ENCODE measurements at places on chromosomes 1 and 21.

DNA sequence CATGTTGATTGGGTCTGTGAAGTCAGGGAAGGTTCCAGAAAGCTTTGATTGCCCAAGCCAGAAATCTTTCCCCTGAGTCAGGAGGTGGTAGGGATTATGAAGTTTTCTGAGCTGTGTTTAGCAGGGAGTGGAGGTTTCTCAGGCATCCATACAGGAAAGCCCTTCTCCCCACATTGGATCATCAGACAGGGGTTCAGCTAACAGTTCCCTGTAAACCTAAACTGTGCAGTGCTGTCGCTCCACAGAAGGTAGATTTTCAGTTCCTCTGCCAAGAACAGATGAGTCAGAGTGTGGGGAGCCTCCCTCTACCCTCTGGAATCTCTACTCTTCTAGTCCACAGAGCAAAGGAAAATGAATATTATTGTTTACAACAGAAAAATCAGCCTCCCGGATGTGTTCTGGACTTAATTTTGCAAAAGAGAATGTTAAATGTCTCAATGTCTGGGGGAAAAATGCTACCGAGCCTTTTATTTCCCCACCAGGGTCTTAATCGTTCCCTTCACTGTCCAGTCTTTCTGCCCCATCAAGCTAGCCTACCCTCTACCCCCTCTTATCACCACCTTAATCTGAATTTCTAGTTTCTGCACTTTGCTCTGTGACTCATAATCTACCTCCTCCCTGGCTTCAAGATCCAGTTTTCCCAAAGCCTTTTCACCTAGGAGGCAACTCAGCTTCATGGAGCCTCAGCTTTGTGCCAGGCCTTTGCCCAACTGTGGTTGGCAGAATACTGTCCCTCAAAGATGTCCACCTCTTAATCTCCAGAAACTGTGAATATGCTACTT is 355.6 kb downstream of the PRDM2 start:
- DNase-seq, result no peak

DNA sequence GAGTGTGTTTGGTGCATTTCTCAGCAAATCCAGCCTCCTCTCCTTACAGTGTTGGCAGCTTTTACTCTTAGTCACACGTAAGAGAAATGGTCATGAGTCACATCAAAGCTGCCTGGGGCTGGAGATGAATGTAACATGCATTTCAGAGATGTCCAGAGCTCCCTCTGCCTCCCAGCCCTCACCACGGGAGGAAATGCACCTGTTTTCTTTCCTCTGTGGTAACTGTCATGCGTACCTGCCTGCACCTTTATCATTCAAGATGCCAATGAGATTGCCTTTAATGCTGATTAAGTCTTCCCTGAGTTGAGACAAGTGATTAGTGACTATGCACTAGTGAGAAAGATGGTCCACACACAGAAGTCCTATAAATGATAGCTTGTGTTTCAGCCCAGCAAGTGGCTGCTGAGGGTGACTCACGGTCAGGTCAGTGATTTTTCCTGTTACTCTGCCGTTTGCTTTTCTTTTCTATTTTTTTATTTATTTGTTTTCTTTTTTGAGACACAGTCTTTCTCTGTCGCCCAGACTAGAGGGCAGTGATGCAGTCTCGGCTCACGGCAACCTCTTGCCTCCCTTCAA is 277.3 kb upstream of the FMN2 start:
- DNase-seq, result peak; percentile 55

GRCh38 chr1:40944841-40945430 is 34.6 kb upstream of the CTPS1 start:
- DNase-seq, result no peak

DNA sequence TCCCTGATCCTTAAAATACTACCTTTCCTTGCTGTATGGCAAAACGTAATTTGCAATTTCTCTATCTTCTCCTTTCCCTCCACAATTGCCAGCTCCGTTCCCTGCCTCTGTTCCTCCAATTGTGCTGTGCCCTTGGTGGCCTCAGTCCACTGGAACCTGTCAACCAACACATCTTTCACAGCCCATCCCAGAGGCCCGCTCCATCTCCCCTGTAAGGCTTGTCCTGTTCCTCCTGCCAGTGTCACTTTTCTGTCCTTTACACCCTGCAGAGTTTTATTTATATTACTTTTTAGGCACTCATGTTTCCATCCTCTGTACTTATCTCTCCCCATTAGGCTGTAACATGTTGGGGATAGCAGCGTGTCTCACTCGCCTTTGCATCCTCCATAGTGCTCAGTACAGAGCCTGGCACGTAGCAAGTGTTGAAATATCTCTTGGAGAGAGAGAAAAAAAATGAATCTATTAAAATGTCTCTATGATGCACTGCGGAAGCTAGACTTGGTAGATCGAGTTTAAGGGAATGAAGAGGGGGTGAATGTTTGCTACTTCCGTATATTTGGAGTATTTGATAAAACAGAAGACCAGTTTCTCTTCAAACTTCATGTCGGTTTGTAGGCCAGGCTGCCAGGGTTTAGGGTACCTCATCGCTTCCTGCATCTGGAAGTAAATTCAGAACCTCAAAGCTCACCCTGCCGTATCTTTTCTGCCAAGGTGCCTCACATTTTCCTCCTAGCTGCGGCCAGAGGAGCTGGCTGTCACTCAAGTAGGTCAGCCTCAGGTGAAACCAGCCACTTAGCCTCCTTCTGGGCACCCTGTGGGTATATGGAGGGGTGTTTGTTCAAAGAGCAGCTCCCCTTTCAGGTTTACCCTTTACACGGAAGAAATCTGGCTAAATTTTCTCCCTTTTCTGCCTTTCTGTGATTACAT is 303.8 kb downstream of the TM2D1 start:
- DNase-seq, result no peak

DNA sequence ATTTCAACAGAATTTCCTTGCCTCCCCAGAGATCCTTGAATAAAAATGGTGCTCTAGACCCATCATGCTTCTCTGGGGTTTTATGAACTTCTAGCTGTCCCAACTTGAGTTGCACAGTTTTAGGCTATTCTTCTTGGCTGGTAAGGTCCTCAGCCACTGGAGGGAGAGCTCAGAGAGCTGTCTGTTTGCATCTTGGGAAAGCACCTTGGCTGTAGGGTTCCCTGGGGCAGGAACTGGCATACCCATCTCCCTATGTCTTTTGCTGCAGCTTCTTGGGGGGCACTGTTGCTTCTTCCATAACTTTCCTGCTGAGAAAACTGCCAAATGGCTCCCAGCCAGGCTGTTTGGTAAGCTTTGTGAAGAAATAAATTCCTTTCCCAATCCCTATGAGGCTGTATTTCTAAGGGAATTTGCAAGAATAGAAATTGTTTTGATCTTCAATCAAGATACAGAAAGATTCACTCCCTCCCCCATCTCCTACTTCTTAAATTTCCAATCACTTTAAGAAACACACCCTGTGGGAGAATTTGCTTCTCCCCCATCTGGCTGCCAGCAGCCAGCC is 8.2 kb upstream of the FMOD start:
- DNase-seq, result no peak

DNA sequence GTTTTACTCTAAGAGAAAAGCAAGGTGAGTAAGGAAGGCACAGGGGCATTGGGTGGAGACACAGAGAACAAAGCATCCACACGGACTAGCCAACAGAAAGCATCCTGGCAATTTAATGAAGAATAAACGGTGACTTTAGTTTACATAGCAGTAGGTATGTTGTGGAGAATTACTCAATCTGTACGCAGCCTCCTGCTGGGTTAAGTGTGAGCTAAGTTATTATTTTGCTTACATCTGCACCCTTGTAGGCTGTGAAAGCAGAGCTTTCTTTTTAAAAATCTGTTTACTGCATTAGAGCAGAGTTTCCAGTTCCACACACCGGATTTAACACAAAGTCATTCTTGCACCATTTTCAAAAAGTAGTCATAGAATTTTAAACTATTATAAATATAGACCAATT is 144.5 kb downstream of the AKT3 start:
- no peak for DNase-seq
